HS-27A (cell line): ENCODE measurements at places on chromosomes 16 and 17.

DNA sequence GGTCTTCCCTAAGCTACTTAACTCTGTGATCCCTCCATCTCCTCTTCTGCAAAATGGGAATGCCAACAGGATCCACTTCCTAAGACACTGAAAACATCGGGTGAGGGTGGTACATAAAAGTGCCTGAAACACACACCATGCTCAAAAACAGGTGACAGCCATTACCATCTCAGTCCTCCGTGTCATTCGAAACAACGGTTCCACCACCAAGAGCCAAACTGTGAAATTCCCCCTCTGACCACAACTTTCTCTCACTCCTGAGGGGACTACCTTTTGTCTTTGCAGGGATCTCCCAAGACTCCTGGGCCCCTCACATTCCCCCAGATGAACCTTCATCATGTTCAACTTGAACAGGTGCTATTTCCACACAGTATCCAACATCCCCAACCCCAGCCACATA lies 37.0 kb downstream of the NUBP1 start:
- DNase-seq: no peak

DNA sequence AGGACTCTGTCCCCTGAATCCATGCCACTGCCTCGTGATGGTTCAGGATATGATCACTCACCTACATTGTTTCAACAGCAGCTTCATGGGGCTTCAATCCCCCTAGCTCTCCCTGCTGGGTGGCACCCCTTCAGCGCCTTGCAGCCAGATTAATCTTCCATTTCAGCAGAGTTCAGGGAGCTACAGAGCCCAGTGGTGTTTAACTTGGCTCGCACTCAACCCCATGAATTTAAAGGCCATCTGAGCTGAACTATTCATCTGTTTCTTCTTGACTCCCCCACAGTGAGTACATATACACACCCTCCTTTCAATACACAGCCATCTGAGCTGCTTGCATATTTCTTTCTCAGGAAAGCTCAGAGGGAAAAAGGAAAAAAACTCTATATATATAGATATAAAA lies 202.8 kb upstream of the C16orf82 start:
- DNase-seq: no peak

- no peak for DNase-seq
These were observed 16.6 kb downstream of the C16orf96 start for GRCh38 chr16:4572715-4573114.

- DNase-seq: no peak
These were observed at the start of gene ZG16 for GRCh38 chr16:29777576-29778350. ZG16 (plus strand) TSS chr16:29778256; CDS start chr16:29779267, 1,011 bp downstream.

DNA sequence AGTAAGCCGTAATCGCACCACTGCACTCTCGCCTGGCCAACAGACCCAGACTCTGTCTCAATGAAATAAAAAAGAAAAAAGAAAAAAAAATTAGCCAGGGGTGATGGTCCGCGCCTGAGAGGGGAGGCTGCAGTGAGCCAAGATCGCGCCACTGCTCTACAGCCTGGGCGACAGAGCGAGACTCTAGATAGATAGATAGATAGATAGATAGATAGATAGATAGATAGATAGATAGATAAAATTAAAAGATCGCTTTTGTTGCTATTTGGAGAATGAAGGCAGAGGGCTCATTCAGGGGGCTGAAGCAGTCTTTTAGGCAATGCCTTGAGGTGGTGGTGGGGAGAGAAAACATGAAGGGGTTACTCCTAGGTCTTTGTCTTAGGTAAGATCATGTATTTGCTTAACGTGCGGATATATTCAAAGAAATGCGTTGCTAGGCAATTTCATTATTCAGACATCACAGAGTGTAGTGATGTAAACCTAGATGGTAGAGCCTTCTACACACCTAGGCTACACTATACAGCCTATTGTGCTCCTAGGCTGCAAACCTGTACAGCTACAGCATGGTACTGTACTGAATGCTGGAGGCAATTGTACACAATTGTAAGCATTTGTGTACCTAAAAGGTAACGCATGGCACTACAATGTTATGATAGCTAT lies 4.3 kb upstream of the HES7 start:
- DNase-seq: no peak
